Stimulated activated CD8-positive, alpha-beta memory T cell treated with anti-CD3 and anti-CD28 coated beads, Interleukin-7, amount 100 ng/mL, for 1 hour (primary cell): ENCODE measurements at places on chromosomes 11 and 22.

GRCh38 chr11:110293389-110293788 lies 3.0 kb downstream of the RDX start:
- DNase-seq, result no peak

DNA sequence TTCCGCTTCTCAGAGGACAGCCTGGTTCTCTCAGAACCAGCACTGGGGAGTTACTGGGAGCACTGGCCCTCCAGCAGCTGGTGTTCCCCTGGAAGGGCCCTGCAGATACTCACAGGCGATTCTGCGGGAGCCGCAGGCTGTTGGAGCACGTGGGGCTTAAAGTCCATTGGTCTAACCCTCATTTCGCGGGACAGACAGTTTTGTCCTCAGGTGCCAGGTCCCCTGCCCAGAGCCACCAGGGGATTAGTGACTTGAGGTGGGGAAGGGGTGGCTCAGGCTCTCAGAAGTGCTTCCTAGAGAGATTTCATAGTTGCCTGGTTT lies 53.9 kb downstream of the CACNA1I start:
- no peak for DNase-seq

GRCh38 chr11:45512471-45513148 lies 152.8 kb downstream of the CHST1 start:
- no peak for DNase-seq

GRCh38 chr11:19929655-19930054 lies 217.0 kb downstream of the NAV2 start:
- DNase-seq, result no peak

DNA sequence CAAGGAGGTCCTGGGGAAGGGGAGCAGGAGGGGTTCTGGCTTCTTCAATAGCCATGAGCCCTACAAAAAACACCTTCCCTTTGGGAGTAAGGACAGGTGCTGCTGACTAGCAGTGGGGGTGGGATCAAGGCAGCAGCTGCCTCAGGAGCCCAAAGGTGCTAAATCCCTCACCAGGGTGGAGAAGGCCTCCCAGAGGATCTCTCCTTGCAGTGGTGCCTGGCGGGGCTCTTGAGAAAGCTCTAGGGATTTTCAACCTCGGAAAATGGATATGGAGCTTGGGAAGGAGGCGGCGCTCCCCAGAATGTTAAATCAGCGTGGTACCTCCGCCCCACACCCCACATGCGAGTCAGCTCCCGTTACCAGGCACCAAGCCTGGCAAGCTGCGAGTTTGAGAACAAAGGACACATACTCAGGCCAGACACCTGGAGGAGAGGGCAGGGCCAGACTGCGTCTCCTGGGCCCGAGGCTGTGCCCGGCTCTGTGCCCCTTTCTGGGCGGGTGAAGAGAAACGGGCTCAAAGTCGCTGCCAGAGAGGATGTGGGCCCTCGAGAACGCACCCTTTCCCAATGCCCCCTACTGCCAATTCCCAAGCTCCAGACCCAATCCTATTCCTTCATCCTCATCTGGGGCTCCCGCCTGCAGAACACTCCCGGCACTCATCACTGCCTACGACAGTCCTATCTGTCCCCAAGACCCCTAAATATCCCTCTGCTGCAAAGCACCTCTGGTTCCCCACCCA lies 139.0 kb downstream of the BRD1 start:
- no peak for DNase-seq
